ENCODE measurements at places on chromosomes 12 and 14.

GRCh38 chr14:82362452-82362851 lies 828.8 kb upstream of the SEL1L start:
- DNase-seq = no peak

GRCh38 chr12:120365675-120366340 lies 3.2 kb downstream of the MSI1 start:
- no peak for DNase-seq

- no peak for DNase-seq
These were observed 6.9 kb upstream of the SCARB1 start for GRCh38 chr12:124870515-124870914.

- DNase-seq = peak; percentile 23
These were observed 658.5 kb upstream of the MGAT4C start for GRCh38 chr12:86914721-86915120.

DNA sequence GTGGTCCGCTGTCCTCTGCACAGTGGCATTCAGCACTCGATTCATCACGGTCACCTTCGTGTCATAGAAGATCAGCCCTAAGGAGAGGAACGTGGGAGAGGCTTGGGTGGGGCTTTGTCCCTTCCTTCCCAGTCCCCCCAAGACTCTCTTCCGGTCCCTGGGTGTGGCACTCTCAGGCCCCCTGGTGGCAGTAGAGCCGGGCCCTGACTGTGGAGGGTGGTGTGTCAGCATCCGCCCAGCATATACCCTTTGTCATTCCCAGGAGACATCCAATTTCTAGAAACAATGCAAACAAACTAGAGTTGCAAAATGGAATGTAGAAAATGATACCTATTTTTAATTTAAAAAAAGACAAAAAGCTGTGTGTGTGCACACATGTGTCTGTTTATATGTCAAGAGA lies 45.0 kb downstream of the TRAFD1 start:
- no peak for DNase-seq
